ENCODE measurements at places on chromosomes 12 and 14.

- no peak for DNase-seq
Observed at GRCh38 chr12:132287391-132288238, 41.8 kb downstream of the GALNT9 start.

DNA sequence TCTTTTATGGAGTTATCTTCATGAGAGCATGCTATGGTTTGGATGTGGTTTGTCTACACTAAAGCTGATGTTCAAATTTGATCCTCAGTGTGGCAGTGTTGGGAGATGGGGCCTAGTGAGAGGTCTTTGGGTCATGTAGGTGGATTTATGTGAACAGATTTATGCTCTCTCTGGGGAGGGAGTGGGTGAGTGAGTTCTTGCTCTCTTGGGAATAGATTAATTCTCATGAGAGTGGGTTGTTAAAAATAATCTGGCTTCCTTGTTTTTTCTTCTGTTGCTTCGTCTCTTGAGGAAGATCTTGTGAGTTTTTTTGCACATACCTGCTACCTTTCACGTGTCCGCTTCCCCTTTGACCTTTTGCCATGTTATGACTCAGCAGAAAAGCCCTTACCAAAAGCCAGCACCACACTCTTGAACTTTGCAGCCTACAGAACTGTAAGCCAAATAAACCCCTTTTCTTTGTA lies 20.5 kb downstream of the DERA start:
- no peak for DNase-seq

GRCh38 chr14:89626233-89626806 lies 209.3 kb upstream of the FOXN3 start:
- no peak for DNase-seq

GRCh38 chr12:11500188-11500860 lies 105.0 kb upstream of the PRB2 start:
- DNase-seq: peak; percentile 97

DNA sequence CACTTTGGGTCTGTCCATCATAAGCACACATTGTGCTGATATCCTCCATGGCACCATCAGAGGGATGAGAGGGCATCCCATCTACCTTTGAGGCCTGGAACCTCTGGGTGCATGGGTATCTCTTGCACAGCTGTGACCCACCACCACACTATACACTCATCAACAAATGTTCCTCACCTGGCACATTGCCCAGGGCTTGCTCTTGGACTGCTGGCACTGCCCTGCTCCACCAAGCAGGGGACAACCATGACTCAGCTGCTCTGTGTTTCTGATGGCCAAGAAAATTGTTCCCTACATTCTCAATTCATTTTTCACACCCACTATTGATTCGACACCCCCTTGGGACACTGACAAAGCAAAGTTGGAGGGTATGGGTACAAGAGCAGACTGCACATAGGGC lies 155.5 kb downstream of the PTPRO start:
- no peak for DNase-seq

GRCh38 chr12:112939761-112940381 lies 1.6 kb downstream of the OAS3 start:
- DNase-seq: no peak

DNA sequence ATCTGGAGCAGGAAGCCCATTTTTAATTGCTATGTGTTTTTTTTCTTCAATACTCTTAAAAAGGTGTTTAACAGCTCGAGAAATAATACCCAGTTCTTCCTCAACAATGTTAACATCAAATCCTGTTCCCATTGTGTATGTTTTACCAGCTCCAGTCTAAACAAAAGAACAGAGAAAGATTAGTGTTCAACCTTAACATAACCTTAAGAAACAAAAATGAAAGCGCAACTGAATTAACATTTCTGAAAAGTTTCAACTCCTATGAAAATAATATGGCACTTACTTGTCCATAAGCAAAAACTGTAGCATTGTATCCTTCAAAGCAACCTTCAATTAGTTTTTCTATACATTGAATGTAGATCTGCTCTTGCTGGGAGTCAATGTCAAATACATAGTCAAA lies 73.2 kb downstream of the KIF21A start:
- DNase-seq: no peak

- DNase-seq: no peak
Observed at GRCh38 chr12:111006621-111007020, 86.2 kb upstream of the MYL2 start.

- no peak for DNase-seq
Observed at GRCh38 chr12:51836041-51836826, 12.3 kb downstream of the FIGNL2 start.

DNA sequence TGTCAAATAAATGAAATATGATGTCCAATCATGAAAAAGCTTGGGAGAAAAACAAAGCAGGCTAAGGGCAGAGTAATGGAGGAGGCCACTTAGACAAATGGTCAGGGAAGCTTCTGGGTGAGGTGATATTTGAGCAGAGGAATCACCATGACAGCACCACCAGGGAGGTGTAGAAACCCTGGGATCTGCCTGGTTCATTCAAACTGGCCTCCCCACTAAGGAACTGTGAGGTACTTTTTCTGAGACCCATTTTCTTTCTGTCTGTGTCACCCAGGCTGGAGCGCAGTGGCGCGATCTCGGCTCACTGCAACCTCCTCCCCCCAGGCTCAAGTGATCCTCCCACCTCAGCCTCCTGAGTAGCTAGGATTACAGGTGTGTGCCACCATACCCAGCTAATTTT lies 7.8 kb upstream of the SSH1 start:
- DNase-seq: no peak

DNA sequence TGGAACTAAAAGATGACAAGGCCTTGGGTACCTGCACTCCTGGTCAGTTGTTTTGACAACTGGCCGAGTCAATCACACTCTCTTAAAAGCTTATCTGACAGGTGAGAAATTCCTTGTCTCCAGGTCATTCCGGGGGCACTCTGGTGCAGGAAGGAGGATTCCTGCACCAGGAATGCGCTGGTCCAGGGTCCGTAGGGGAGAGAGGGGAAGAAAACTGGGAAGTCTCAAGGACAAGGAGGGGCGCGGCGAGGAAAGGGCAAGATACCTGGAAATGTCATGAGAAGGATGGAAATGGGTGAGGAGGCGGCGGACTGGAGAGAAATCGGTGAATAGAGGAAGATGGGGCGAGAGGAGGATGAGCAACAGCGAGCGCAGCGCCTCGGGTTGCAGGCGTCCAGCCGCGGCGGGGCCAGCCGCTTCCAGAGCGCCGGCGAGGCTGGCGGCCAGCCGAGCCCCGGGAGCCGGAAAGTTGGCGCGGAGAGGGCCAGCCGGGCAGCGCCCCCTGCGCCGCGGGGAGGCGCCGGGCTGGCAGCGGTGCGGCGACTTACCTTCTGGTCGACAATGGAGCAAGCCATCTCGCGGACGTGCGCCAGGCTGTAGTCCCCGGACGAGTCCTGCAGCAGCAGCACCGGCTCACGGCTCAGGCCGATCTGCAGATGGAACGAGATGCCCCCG lies 809 bp downstream of the PRKD1 start:
- peak; percentile 65 for DNase-seq

GRCh38 chr12:132236930-132237771 lies 92.2 kb downstream of the GALNT9 start:
- no peak for DNase-seq

DNA sequence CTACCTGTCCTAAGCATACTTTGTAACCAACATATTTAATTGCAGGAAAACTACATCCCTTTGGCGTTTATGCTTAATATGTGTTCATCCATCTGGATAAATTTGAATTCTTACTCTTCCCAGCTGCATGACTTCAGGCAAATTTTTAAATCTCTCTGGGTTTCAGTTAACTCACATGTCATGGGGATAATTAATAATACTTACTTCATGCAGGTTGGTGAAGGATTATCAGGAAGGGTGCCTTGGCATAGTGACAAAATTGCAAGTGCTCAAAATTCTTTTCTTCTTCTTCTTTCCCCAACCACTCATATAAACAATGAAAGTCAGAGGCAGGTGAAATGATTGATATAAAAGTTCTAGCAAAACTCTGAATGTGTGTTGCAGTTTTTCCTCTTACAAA lies 15.9 kb downstream of the SYT10 start:
- no peak for DNase-seq

GRCh38 chr14:92108345-92109254 lies 2.2 kb upstream of the ATXN3 start:
- DNase-seq: peak; percentile 50

DNA sequence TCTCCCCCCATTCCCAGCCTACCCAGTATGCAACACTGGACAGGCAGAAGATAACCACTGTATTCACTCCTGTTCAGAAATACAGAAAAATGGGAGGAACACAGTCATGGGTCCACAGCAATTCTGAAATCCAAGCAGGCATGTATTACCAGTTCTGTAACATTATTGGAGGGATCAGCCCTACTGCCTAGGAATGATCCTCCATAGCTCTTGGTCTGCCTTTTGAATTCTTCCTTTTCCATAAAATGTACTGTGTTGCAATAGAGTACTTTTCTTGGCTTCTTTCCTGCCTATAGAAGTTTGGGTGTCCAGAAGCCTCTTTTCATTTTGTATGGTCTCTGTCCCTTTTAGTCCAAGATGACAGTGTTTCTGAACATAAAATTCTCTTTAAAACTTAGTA lies 46.5 kb downstream of the SPATS2 start:
- DNase-seq: no peak

DNA sequence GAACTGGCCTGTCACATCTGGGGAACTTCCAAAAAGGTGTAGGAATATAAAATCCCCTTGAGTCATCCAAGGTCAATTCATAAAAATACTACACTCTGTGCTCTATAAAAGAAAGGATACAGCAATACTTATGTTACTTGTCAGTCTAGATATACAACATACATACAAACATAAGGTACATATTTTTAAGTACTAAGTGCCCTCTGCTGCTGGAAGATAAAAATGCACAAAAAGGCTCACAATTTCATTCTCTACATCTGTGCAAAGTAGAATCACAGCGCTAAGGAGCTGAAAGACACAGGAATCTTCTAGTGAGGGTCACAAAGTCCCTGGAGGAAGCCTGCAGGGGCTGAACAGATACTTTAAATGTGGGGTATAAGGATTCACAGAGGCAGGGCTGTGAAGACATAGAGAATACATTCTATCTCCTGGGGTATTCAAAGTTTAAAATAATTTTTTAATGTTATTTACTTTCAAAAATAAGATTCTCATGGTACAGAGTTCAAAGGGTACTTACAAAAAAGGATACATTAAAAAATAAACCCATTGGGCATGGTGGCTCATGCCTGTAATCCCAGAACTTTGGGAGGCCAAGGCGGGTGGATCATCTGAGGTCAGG lies 10.2 kb upstream of the GOLGA5 start:
- DNase-seq: peak; percentile 79

GRCh38 chr14:76687611-76688382 lies 73.5 kb upstream of the VASH1 start:
- DNase-seq: no peak

GRCh38 chr14:53735916-53736315 lies 220.7 kb downstream of the BMP4 start:
- no peak for DNase-seq

GRCh38 chr12:131282292-131283080 lies 328.8 kb downstream of the ADGRD1 start:
- no peak for DNase-seq

GRCh38 chr14:65962952-65963351 lies 523.2 kb upstream of the CCDC196 start:
- DNase-seq: peak; percentile 18

- no peak for DNase-seq
Observed at GRCh38 chr12:132833341-132833740, 4.7 kb upstream of the GOLGA3 start.

GRCh38 chr14:61934385-61934784 lies 172.2 kb downstream of the SNAPC1 start:
- DNase-seq: no peak
